T-helper 17 cell (primary cell): ENCODE measurements at places on chromosomes 5 and 9.

DNA sequence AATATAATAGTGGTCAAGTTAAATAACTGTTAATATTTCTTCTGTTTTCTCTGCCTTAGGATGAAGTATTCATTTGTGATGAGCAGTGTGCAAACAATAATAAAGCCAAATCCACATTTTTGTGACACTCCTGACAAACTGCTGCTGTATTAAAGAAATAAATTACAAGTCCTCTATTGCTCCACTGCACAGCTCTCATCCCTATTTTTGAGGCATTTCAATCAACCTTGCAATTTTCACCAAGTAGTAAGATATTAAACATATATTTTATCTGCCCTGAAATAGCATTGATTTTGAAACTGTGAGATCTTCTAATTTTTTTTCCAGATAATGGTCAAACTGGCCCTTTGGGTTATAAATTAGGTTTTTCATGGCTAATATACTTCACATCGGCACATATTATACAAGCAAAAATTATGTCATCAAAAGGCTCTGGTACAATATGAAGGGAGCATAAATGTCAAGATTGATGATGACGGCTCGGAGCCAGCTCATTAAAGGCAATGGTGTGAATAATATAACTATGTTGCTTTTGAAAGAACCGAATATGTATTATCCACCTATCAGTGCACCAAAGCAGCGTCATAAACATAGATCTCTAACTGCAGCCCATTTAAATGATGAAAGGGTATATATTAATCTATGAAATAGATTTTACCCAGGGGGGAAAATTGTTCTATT, 764.9 kb downstream of the DNAH5 start:
- no peak for DNase-seq

- no peak for DNase-seq
These were observed 168.6 kb downstream of the EFNA5 start for GRCh38 chr5:107501965-107502675.

DNA sequence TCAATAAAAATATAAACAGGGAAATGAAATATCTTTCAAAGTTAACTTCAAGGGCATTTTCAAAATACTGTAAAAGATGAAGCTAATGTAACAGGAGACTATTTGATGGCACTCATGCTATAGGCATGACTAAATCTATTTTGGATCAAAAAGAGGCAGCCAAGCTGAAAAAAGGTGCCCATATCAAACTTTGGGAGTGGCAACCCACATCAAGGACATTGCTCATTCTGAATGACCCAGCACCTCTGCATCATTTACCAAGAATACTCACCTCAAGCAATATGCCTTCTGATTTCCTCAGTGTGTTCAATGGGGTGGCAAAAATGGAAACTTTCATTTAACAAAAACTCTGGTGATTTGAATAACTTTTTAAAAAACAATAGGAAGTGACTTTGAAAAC, 853.3 kb downstream of the TLE1 start:
- no peak for DNase-seq

- no peak for DNase-seq
These were observed 86.6 kb upstream of the SLC24A2 start for GRCh38 chr9:19875291-19875920.

GRCh38 chr5:94081088-94081487, 339.7 kb upstream of the POU5F2 start:
- DNase-seq = no peak

DNA sequence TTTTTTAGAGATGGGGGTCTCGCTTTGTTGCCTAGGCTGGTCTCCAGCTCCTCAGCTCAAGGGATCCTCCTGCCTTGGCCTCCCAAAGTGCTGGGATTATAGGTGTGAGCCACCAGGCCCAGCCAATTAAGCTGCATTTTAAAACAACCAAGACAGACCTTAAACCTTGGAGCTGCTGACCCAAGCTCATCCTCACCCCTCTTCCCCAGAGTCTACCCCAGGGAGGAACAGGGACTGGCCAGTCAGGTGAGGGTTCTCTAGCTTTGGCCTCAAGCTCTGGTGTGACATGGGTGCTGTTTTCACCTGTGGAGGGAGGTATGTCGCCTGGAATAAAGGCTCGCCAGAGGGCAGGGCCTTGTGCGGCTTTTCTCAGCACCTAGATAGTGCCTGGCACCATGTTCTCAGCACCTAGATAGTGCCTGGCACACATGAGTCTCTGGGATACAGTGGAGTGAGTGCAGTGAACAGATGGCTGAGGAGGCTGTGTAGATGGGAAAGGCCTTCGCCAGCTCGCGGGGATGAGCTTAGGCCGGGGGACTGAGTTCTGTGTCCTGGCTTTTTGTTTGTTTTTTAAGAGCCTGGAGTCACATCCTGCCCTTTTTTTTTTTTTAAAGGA, 7.4 kb downstream of the CDK9 start:
- no peak for DNase-seq

- DNase-seq = no peak
These were observed 221.4 kb downstream of the NR3C1 start for GRCh38 chr5:143182106-143182505.

GRCh38 chr9:34628656-34629490, at the start of gene ARID3C:
ARID3C (minus strand) TSS chr9:34629066; CDS start chr9:34628014, 1,052 bp downstream.
- DNase-seq = peak; percentile 45

DNA sequence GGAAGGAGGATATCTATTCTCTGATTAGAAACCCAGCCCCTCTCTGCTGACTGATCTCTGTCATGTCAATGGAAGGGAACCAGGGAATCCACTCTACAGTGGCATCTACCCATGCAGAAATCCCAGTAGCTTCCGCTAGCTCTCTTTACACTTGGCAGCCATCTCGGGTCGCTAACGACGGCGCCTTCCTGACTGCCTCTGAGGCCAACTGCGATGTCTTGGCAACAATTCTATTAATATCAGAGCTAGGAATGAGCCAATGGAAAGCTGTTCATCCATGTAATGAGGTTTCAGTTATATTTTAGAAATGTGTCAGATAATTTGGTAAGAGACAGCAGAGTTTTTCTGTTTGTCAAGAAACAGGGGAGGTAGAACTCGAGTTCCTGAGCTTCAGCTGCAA, 67.6 kb upstream of the ATP10B start:
- DNase-seq = no peak

GRCh38 chr9:93501406-93501805, 48.0 kb upstream of the FAM120AOS start:
- no peak for DNase-seq
